Pericardium fibroblast (primary cell): ENCODE measurements at places on chromosomes 1 and 21. TPM values are rescaled to one million over a fixed set of nuclear protein-coding genes. Genes with fewer than 3 reads are reported as not detected.

Gene PPFIA4
- total RNA-seq, result 2.4 and 5.1 TPM in 2 replicates

Gene GJA9
- total RNA-seq, result not detected in 2 replicates

Gene GPR161
- 8.5 and 11.2 TPM in 2 replicates for total RNA-seq

Gene PLA2G2C
- total RNA-seq, result not detected in 2 replicates

Gene OR2T12
- total RNA-seq, result not detected in 2 replicates
